ENCODE measurements at places on chromosomes 1 and 21.

GRCh38 chr1:161054805-161055204, 9.0 kb upstream of the USF1 start:
- no peak for DNase-seq

- DNase-seq = no peak
Observed at GRCh38 chr1:194353121-194353520, 1166.7 kb upstream of the B3GALT2 start.

DNA sequence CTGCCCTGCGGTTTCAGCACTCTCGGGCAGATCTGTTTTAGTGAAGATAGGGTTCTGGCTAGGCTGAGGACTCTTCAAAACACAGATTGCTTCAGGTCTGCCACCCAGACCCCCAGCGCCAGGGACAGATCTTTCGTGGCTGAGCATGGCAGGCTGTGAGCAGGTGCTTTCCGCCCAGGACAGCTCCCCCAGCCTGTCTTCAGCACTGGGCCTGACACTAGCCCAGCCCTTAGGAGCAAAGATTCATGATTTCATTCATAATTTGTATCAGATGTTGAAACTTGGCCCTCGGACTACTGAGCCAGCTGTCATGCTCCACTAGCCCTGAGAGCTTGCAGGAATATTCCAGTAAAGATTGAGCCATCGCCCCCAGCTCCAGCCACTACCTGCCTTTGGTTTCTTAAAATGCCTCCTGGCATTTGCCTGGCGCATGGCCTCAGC, 5.9 kb downstream of the ADPRS start:
- peak; percentile 22 for DNase-seq

DNA sequence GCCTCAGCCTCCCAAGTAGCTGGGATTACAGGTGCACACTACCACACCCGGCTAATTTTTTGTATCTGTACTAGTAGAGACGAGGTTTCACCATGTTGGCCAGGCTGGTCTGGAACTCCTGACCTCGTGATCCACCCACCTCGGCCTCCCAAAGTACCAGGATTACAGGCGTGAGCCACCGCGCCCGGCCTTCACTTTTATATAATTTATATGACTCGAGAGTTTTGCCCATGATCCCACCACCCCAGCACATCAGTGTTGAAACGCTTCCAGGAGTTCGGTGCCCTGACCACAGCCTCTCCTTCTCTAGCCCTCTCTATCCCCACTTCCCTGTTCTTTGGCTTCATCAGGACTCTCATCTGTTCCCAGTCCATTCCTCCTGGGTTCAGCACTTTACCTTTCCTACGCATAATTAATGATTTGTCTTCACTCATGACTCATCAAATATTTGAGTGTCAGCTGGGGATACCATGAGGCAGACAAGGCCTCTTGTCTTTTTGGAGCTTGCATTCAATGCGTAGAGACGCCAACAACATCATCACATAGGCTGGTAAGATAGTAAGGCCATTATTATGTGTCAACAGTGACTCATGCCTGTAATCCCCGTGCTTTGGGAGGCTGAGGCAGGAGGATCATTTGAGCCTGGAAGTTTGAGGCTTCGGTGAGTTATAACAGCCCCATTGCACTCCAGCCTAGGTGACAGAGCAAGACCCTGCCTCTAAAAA, 1.4 kb downstream of the PMF1 start:
- DNase-seq = no peak

- DNase-seq = no peak
Observed at GRCh38 chr1:245879091-245879490, 628.0 kb downstream of the SMYD3 start.

DNA sequence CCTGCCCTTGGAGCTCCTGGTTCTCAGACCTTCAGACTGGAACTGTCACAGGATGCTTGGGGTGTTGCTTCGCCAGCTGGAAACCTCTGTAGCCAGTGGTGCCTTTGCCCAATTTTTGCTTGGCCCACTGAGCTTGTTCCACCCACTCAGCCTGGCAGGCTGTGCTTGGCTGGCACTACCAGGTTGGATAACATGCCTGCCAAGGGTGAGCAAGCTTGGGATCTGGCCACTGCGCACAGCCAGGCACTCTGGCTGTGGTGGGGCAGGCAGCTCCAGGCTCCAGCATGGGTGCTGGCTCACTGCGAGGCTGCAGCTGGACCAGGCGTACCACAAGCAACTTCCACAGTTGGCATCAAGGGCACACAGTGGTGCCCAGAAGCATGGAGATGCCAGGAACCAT, 967.8 kb upstream of the NCAM2 start:
- DNase-seq = no peak

DNA sequence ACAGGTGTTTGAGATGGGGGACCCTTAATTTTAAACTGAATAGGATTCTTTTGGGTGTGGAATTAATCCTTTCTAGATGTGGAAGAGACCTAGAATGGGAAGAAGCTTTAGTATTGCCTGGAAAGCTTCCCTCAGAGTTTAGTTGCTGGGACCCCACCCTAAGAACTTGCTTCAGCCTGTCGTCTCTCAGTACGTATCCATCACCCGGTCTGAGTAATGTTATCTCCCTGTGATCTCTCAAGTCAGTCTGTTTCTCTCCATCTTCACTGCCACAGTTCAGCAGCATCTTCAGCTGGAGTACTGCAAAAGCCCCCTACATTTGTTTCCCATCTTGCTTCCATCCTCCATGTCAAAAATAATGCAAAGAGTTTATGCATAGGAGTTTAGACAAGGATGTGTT, 28.9 kb downstream of the CNST start:
- DNase-seq = no peak

- DNase-seq = no peak
Observed at GRCh38 chr1:200433586-200433985, 23.8 kb upstream of the ZNF281 start.

GRCh38 chr1:170351366-170351946, 180.5 kb upstream of the GORAB start:
- no peak for DNase-seq

- DNase-seq = no peak
Observed at GRCh38 chr1:157359314-157360022, 192.8 kb downstream of the FCRL5 start.

GRCh38 chr1:86154571-86155050, 2.0 kb downstream of the COL24A1 start:
- DNase-seq = no peak

GRCh38 chr1:175035865-175036264, 12.6 kb upstream of the MRPS14 start:
- no peak for DNase-seq

DNA sequence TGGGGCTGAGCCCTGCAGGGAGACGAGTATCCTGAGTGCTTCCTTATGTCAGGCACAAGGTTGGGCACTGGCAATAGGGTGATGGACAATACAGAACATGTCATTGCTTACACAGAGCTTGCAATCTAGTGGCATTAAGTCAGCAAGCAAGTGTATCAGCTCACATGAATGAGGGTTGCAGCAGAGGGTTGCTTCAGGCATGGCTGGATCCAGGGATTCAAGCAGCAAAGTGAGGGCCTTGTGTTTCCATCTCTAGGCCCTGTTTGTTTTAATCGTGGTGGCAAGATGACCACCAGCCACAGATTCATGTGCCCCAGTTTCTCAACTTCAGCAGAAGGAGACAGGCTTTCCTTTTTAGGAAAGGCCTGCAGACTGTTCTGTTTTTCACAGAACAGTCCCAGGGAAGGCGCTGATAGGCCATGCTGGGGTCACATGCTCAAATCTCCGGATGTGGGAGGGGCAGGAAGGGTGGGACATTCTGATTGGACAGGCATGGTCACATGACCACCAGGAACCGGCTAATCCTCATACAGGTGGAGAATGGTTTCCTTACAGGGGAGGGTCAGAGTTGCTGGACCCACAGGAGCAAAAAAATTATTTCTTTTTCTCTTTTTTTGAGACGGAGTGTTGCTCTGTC, 14.4 kb downstream of the PLOD1 start:
- no peak for DNase-seq

DNA sequence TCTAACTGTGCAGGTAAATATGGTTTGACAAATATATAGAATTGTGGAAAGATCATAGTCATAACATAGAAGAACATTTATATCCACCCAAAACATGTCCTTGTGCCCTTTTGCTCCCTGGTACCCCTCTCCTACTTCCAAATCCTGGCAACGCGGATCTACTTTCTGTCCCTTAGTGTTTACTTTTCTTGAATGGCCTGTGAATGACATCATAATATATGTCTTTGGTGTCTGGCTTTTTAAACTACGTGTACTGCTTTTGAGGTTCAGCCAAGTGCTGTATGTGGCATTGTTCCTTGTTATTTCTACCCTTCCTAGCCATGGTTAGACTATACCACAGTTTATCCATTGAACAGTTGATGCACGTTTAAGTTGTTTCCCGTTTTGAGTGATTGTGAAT, 155.6 kb downstream of the SDCCAG8 start:
- DNase-seq = no peak

- DNase-seq = peak; percentile 74
Observed at GRCh38 chr1:204359474-204360255, at the start of gene PLEKHA6. TSS of gene PLEKHA6 (minus strand) at chr1:204359929. CDS start at chr1:204273727, 86,202 bp downstream.

GRCh38 chr1:205774198-205775014, 876 bp downstream of the RAB29 start:
- no peak for DNase-seq

DNA sequence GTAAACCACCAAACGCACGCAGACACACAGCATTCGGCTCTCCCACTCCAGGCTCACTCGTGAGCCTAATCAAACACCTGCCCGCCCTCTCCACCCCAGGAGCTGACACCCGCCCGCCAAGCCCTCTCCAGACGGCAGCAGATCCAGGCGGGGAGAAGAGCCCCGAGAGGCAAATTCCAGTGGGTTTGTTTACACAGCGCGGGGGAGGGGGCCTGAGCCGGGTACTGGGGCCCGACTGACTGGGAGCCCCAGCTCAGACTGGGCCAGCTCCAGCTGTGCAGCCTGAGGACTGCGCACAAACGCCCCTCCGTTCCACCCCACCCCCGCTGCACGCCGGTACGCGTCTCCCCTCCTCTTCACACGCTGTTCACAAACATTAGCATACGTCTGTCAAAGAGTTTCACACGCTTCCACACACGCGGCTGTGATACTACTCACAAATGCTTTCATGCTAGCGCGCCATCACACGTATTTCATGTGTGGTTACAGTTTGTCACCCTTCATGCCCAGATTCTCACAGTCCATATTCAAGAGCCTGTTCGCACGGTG, 1.0 kb upstream of the EFNA1 start:
- peak; percentile 62 for DNase-seq

DNA sequence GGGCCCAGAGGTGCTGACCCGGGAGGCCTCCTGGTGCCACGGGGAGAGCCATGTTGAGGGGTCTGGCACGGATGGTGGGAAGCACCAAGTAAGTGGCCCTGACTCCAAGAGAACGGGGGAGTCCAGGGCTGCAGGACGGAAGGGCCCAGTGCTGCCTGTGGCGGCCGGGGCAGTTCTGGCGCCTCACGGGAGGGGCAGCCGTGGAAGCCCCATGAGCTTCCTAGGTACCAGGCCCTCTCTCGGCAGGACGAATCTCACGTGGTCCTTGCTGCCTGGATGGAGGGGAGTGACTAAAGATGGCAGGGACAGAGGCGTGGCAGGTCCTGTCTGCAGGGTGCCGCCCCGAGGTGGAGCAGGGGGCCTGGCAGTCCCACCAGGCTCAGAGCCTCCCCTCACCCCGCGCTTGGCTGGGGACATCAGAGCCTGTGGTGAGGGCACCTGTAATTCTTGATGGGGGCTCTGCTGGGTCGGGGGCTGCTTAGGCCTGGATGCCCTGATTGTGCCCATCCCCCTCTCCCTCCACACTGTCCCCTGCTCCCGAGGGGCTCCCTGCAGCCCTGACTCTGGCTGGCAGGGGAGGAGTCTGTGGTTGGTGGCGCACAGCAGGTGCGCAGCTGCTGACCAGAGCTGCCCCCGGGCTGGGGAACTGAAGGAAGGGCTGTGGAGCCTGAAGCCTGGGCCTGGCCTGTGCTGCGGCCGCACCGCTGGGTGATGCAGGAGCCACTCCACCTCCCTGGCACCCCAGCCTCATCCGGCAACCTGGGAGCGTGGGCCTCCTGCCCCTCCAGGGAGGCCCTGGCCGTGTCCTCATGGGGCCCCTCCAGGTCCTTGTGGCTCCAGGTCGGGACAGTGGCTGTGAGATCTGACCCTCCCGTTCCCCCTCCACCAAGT, 31.4 kb downstream of the POFUT2 start:
- DNase-seq = no peak

DNA sequence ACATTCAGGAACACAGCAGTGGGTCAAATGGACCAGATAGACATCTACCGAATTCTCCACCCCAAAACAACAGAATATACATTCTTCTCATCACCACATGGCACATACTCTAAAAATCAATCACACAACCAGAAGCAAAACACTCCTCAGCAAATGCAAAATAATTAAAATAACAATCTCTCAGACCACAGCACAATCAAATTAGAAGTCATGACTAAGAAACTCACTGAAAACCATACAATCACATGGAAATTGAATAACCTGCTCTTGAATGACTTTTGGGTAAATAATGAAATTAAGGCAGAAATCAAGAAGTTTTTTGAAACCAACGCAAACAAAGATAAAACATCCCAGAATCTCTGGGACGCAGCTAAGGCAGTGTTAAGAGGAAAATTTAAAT, 49.2 kb downstream of the ZP4 start:
- no peak for DNase-seq

Data from substantia nigra (tissue), 51 donors.